ENCODE measurements at places on chromosomes 2 and 18.

DNA sequence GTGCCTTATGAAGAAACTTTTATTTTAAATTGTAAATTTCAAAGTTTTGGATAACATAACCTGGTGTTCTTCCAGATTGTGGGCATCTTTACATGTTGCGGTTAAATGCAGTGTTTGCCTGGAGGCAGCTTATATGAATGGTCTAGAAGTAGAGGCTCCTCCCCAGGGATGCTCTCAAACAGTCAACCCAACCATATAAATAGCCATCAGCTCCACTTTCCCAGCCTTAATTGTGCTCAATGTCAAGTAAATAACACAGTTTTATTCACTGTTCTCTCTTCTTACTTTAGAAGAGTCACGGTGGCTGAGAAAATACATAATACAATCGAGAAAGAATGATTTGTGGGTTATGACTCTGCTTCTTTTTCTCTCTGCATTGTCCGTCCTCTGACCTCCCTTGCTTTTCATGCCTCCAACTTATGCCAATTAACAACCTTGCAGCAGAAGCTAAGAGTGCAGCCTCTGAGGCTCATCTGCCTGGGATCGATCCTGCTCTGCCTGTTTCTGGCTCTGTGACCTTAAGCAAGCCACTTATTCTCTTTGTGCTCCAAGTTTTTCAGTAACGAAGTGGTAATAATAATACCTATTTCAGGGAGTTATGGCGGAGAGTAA is 100.3 kb downstream of the DAW1 start:
- no peak for DNase-seq

DNA sequence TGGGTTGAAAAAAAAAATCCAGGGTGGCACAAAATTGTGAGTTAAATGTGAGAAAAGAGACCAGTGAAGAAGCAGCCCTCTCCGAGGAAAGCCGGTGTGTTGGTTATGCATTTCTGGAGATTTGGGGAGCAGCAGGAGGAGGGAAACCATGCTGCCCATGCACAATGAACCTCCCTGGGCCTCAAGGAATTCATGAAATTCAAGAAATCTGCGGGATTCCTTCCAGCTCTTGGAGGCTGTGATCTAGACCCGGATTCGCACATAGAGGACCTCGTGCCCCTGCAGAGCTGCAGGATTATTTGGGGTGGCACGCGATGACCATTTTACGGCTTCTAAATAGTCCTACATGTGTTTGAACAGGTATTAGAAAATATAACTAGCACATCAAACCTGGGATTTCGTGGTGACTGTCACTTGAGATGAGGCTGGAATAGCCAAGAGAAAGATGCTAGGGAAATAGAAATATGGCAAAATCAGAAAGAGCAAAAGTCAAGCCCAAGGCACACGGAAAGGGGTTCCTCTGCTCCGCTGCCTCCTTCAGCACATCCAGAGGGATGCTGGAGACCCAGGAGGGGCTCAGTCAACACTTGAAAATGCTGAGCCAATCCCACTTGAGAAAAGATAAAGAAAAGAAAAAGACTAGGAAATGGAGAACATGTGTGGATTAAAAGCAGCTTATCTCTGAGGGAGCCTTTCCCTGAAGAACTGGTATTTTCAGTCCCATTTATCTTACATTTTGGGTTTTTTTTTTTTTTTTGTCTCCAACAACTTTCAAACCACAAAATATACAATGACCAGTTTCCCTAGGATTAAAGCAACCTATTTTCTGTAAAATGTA is 22.0 kb downstream of the KCTD1 start:
- DNase-seq: no peak

- DNase-seq: peak; percentile 7
These were observed 601.7 kb downstream of the ARHGAP15 start for GRCh38 chr2:143730953-143731260.

GRCh38 chr2:216698293-216698692 is 2.9 kb upstream of the IGFBP5 start:
- no peak for DNase-seq

DNA sequence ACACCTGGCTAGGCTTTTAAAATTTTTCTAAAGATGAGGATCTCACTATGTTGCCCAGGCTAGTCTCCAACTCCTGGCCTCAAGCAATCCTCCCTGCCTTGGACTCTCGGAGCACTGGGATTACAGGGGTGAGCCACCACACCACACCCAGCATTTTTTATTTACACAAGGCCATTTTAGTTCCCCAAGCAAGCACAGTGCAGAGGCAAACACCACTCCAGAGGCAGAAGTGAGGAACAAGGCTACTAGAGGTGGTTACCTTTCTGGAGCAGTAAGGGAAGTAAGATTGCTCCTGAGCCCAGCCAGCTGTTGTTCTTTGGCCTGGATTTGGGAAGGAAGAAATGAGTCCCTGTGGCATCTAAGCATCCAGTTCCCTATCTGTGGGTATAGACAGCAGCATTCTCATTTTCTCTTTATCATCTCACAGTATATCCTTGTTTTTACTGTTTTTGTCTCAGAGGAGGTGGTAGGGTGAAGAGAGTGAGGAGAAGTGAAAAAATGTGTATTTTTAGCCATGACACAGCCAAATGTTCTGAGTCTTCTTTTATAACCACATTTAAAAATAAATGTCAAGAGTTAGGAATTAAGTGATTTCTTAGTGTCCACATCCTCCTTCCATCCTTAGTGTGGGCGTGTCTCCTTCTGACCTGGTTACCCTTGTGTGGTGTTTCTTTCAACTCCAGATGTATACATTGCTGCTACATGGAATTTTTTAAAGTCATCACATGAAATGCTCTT is 10.5 kb upstream of the TTC39C start:
- no peak for DNase-seq

GRCh38 chr2:188410504-188411235 is 119.0 kb downstream of the GULP1 start:
- no peak for DNase-seq

DNA sequence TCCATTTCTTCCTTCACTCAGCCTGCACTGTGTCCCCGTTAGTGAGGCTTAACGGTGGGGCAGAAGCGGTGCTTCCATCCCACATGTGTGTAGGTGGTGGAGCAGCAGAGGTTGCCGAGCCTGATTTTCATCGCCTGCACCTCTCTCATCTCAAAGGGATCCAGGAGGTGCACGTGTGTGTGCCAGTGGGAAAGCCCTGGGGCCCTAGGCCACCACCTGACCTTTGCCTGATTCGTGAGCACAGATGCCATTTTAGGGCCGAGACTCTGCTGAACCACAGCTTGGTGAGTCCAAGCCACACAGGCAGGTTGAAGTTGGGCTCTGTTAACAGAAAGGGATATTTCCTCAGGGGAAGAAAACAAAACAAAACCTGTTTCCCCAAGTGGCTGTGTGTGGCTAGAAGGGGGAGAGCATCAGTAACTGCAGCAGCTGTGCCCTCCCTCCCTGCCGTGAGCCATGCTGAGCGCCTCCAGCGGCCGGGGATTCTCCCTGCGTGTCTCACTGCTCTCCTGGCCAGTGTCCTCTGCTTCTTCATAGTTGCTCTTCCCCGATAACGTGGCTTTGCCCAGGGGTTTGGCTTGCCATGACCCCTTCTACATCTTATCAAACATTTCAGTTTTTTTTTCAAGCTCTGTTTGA is 81.5 kb downstream of the MAPRE2 start:
- DNase-seq: peak; percentile 24

DNA sequence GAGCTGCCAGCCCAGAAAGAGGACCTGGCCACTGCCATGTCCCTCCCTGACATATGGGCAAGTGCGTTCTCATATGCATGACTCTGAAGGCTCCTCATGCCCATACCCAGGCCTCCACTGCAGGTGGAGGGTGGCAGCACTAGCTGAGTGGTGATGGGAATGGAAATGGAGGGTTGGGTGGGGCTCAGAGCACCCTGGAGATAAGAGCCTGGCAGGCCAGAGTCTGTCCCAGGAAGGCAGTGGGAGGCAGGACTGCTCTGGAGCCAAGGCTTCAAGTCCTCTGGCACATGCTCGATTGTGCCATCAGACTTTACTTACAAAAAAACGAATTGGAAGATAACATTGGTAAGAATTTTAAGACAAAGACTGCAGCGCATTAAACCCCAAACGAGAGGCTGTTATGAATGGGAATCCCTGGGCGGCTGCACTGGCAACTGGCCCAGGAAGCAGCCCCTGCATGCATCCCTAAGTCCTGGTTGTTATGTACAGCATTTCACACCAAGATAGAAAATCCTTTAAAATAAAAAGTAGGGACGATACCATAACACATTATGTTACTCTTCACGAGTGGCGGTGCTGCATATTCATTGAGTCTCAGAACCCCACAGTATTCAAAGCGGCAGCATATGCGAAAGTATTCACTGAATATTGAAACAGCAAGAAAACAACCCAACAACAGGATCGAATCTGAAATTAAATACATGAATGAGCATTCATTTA is 81.7 kb upstream of the FAM98A start:
- DNase-seq: no peak

DNA sequence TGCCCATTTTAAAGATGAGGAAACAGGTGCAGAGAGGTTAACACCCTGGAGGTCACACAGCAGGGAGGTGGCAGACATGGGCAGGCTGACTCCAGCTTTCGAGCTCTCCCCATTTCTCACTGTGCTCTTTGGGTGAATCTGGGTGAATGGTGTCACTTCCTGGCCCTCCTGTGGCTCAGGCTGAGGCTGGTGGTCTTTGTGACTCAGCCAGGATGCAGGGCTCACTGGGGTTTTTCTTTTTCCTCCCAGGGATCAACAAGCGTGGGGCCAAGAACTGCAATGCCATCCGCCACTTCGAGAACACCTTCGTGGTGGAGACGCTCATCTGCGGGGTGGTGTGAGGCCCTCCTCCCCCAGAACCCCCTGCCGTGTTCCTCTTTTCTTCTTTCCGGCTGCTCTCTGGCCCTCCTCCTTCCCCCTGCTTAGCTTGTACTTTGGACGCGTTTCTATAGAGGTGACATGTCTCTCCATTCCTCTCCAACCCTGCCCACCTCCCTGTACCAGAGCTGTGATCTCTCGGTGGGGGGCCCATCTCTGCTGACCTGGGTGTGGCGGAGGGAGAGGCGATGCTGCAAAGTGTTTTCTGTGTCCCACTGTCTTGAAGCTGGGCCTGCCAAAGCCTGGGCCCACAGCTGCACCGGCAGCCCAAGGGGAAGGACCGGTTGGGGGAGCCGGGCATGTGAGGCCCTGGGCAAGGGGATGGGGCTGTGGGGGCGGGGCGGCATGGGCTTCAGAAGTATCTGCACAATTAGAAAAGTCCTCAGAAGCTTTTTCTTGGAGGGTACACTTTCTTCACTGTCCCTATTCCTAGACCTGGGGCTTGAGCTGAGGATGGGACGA is 13.2 kb downstream of the ITM2C start:
- no peak for DNase-seq

- DNase-seq: no peak
These were observed 64.1 kb downstream of the EMILIN2 start for GRCh38 chr18:2910751-2911425.

GRCh38 chr2:134540990-134541389 is 177.8 kb downstream of the TMEM163 start:
- DNase-seq: no peak

DNA sequence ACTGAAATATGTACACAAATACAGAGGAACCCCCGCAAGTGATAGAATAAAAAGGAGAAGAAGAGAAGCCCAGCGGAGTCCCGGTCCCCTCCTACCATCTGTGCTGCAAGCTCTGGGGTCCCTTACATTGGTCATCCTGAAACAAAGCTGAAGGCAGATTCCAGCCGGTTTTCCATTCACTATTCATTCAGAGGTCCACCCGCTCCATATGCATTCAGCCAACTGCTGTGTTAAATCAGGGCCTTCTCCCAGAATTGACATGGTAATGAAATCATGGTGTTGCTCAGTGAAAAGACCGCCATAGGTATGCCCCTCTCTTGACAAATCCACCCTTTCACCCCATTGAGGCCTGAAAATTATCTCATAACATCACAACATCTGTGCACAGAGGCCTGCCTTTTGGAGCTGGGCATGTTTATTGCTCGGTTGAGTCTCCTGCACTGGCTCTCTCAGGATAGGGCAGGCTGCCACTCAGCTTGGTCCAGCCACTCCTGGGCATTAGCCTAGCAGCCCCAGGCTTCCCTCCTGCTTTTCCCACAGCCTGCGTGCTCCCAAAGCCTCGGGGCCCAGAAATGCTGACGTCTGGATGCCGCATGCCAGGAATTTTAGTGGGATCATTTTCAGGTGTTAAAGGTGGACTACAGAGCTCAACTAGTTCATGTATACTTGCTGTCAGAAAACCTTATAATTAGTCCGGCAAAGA is 39.3 kb upstream of the ID2 start:
- DNase-seq: no peak

- no peak for DNase-seq
These were observed 20.7 kb downstream of the SLC4A3 start for GRCh38 chr2:219648176-219648575.

DNA sequence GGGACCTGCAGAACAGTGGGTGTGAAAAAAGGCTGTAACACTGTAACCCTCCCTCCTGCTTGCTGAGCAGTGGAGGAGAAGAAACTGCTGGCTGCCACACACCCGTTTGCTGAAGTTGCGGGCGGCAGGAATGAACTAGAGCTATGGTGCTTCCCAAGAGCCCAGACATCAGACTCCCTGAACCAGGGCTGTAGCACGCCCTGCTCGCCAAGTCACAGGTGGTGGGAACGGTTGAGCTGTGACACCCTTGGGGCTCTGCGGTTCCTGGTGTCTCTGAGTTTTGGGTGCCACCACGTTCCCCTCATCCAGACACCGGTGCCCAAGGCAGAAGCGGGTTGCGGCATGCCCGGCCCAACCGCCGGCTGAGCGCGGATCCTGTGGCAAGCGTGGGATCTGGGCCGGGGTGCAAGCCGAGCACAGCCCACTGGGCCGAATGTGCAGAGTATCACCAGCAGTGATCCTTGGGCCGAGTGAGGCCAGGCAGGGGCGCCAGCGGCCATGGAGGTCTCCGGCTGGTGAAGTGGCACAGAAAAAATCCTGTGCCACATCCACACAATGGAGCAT is 15.0 kb upstream of the ADI1 start:
- no peak for DNase-seq

DNA sequence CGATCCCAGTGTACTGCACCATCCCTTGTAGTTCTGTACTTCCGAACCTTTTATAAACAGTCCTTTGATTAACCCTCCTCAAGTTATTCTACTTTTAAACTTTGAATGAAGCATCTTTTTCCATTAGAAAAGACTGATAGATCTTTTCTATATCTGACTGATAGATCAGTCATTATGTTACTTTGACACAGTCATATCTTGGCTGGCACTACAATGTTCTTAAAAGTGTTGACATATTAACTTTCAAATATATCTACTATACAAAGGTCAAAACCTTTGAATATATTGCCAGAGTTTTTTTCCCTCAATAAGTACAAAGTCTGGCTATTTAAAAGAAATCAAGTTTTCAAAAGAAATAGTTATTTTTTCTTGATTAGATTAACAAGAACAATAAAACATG is 35.4 kb upstream of the NABP1 start:
- no peak for DNase-seq

DNA sequence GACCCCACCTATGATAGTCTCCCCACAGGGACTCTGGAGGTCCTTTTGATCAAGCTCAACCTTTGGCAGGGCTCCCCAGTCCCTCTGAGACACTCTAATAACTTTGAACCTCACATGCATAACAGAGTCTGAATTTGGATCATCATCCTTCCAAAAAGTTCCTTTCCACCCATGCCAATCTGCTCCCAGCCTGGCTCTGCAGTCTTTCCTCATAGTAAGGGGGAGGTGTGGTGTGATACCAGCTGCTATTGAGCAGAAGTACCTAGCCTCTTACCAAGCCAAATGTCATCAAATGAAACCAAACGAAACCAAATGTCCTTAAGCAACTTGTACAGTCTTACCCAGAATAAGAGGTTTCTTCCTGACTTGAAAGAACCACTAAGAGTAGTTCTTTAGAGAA is 36.5 kb downstream of the DTNA start:
- DNase-seq: no peak
